ENCODE measurements at places on chromosomes 1 and 21.
A peak's percentile ranks its signal among the peaks of the same experiment; 100 is the strongest.

GRCh38 chr21:42234041-42234440 is 15.1 kb downstream of the ABCG1 start:
- DNase-seq, result no peak

DNA sequence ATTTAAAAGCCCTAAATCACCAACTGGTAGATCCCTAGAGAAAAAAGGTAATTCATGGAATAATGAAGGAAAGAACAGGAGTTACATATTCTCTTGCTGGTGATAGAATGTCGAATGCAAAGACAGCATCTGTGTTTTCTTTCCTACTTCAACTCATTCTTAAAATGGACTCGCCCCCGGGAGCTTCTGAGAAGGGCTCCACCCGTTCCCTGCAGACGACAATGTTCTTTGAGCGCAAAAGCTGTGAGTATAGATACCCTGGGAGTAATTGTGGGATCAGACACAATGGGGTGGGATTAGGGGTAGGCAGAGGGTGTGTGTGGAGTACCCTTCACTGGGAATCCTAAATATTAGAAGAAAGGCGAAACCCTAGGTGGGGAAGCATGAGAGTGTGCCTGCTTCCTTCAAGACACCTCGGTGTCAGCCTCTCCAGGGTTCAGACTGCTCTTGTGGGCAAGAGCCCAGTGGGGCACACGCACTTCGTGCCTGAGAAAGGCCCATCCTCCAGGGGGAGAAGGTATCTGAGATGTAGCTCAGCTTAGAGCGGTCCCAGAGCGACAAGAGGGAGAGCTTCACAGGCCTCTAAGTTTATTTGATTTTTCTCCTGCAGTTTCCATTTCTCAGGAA is 123.3 kb upstream of the DPYD start:
- no peak for DNase-seq

DNA sequence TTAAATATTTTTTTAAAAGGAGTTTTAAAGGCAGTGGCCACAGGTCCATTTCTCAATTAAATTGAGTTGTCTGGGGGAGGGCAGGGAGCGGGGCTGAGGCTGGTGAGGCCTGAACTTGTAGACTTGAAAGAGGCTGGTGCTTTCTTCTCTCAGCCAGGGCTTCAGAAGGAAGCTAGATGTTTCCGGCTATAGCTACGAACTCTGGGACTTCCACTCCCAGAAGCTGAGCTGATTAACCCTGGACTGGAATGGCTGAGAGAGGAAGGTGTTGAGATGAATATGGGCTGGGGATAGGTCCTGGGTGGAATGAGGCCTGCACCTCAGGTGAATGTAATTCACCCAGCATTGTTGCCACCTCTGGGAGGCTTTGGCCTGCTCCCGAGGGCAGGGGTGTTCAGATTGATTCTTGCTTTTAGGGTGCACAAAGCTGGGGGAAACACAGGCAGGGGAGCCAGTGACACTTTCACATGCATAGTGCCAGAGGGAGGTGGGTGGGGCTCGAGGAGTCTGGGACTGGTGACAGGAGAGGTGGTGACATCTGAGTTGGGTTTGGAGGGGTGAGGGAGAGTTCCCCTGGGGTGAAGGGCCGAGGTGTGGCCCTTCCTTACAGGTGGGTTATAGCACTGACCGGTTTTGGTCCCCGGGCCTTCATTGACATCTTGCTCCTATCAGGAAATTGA is 18.2 kb downstream of the LDLRAP1 start:
- no peak for DNase-seq

DNA sequence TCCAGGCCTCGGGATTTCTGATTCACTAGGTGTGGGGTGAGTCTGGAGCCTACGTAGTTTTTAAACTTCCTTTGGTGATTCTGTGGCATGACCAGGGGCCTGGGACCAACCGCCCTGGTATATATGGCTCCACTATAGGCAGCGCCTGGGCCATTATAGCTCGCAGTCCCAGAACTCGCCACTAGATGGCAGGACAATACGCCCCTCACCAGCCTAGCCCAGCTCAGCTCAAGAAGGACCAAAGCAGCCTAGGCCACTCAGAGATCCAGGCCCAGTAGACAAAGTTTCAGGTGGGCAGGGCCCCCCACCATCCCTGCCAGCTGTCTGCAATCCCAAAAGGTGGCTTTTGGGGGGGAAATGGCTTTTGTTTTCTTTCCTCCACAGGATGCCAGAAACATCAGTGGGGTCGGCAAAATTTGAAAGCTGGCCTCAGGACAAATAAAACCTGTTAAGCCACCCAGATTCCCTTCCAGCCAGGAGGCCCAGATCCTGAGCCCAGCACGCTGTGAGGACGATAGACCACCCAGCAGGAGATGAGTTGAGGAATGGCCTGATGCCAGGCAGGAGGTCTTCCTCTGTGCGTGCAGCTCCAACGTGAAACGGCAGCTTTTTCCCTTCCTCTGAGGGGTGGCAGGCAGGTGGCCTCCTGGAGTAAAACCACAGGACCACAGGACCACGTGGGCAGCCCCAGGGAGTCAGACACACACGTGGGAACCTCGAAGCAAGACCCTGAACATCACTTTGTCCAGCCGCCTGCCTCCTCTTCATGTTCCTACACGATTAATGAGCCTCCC is 24.8 kb upstream of the TMEM51 start:
- peak; percentile 84 for DNase-seq

- DNase-seq, result no peak
Measured at GRCh38 chr1:241518476-241519307, 863 bp downstream of the FH start.

Data from testis (tissue), 5 donors.